EL (cell line): ENCODE measurements at places on chromosomes 12 and 14.
A peak's percentile ranks its signal among the peaks of the same experiment; 100 is the strongest.

- no peak for DNase-seq
These were observed 42.5 kb downstream of the SPTLC2 start for GRCh38 chr14:77573964-77574363.

DNA sequence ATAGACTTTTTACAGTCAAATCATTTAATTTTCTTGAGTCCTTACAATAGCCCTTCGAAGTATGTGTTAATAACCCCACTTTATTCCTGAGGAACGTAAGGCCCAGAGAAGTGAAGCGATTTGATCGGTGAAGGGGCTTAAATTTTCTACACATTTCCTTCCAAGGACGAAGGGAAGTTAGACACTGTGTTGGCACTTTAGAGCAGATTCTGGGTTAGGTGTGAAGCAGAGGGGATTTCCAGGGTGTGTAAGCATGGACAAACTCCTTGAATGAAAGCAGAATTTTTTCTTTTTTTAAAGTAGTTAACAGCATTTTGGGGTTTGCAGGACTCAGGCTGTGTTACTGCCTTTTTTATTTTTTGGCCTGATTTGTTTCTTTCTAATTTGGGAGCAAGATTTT, 38.9 kb downstream of the PRORP start:
- DNase-seq = peak; percentile 19

- DNase-seq = no peak
These were observed 326.8 kb downstream of the SYT1 start for GRCh38 chr12:79191391-79191790.

GRCh38 chr14:73365727-73366126, 92.6 kb downstream of the NUMB start:
- DNase-seq = no peak

DNA sequence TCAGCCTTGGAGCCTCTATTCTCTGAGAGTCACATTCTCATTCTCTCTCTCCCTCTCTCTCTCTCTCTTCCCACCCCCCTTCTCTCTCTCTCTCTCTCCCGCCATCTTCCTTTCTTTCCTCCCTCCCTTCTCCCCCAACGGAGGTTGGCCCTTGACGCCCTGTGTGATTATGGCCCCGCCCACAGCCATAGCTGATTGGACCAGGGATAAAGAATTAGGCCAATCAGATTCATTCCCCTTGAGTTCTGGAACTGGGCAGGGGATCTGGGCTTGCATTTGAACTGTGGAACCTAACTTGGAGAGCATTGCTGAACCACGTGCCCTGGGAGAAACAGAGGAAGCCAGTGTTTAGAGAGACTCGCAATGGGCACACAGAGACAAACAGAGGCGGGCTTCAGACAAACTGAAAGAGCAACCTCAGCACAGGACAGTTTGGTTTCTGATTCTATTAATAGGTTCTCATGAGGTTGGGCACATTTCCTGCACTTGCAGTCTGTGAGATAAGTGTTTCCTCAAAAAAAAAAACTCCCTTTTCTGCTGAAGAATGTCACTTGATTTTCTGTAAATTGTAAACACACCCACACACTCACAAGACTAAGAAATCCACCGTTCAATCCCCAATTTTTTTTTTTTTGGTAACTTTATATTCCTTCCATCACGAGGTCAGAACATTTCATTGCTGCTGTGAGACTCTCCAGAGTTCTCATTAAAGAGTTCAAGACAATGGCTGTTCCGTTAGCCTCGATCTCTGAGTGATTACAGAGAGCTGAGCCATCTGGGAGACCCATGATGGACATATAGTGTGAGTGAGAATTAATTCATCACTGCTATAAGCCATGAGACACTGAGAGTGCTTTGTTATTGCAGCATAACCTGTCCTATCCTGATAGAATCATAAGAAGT, 3.5 kb upstream of the P2RX7 start:
- DNase-seq = peak; percentile 30

GRCh38 chr12:124876171-124876570, 12.5 kb upstream of the SCARB1 start:
- DNase-seq = no peak

DNA sequence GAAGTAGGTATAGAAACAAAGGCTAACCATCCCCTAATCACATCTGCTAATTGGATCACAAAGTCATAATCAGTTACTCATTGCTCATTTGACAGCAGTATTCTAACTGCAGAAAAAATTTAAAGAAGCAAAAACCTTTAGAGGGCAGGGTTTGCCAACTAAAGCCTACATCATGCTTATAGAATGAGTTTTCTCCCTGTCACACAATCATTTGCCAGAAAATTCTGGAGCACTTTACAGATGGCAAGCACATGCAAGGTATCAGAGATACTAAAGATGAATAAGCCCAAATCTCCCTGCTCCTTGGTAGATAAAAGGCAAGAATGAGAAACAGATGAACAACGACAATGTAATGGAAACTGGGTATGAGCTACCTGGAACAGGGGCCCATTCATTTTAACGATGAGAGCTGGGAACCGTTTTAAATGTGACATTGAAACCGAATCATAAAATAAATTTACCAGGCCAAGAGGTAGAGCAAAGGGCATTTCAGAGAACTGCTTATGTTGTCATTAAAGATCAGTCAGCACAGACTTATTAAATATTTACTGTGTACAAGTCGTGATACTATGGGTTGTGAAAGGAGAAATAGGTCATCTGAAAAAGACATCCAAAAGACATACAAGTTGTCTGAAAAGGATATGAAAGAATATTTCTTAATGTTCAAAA, 211.4 kb upstream of the ABCD2 start:
- no peak for DNase-seq
